AG09319 (cell line): ENCODE measurements at places on chromosomes 7 and 10.

- no peak for DNase-seq
Observed at GRCh38 chr10:47021850-47022249, 110.6 kb downstream of the PTPN20 start.

GRCh38 chr7:42493436-42494198 lies 256.6 kb upstream of the GLI3 start:
- DNase-seq: peak; percentile 62

DNA sequence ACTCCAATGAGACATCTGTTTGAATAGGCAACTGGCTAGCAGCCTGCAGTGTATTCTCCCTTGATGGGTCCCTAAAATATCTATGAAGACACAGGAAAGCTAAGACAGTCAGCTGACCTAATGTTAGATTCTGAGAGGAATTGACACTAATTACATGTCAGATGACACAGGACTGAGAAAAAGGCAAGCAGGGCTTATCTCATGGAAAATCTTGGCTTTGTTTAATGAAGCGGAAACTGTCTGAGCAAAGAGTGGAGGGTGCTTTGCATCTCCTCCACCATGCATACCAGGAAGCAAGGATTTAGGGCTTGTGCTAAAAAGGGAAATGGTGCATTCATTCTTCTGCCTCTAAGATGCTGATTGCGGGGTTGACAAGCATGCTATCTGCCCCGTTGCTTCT lies 135.5 kb upstream of the GLI3 start:
- no peak for DNase-seq

- DNase-seq: no peak
Observed at GRCh38 chr10:132322586-132323048, 9.4 kb upstream of the LRRC27 start.

DNA sequence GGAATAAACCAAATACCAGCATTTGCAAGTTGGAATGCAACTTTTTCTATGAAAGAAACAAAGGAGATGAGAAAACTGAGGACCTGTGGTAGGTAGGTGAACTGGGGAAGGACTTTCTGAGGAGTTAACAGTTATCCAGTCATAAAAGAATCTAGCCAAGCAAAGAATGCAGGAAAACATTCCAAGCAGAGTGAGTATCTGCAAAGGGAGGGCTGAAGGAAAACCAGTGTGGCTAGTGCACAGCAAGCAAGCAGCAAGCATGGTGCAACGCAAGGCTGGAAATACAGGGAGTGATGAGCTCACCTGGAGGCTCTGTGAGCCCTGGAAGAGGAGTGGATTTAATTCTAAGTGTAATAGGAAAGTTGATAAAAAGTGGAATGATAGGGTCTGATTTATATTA lies 44.0 kb downstream of the RTKN2 start:
- DNase-seq: no peak

DNA sequence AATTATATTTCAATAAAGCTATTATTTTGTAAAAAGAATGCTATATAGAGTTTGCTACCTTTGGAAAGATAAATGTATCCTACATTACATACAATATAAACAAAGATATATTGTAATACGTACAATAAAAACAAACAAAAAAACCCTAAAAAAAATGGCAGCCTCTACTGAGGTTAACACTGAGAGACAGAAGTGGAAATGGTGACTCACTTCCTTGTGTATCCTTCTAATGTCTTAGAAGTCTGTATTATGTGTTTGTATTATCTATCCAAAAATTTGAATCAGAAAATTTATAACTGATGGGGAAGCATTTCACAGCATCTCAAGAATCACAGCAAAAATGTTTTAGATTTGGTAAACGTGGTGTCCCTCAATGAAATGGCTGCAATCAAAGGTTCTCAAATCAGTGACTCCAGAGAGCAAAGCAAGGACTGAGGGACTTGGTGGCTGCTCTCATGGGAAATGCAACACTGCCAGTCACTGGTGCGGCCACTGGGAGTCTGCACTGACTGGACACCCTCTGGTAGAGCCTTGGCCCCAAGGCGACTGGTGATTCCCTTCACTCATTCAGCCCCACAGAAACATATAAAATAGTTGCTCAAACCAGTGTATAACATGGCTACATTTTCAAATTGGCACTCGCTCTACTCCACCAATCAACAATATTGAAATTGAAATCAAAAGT lies 53.8 kb downstream of the PANK1 start:
- DNase-seq: no peak

- DNase-seq: no peak
Observed at GRCh38 chr7:35315517-35315916, 61.6 kb upstream of the TBX20 start.

DNA sequence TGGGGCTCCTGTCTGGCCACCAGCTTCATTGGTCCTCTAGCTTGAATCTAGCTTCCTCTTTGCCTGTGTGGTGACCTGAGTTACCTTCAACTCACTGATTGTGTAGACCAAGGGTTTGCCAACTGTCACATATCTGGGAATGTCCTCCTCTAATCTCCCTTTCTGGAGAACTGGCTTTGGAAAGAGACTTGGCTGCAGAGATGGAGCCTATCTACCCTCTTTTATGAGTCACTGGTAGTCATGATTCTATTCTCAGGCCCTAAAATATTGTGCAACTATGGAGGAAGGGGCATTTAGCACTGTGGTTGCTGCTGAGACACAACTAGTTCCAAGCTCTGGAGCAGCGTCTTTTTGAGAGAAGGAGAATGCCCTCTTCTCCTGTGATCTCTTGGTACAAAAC lies 691.3 kb downstream of the KCNMA1 start:
- DNase-seq: no peak

- DNase-seq: no peak
Observed at GRCh38 chr10:61151059-61151458, 207.1 kb upstream of the RHOBTB1 start.

DNA sequence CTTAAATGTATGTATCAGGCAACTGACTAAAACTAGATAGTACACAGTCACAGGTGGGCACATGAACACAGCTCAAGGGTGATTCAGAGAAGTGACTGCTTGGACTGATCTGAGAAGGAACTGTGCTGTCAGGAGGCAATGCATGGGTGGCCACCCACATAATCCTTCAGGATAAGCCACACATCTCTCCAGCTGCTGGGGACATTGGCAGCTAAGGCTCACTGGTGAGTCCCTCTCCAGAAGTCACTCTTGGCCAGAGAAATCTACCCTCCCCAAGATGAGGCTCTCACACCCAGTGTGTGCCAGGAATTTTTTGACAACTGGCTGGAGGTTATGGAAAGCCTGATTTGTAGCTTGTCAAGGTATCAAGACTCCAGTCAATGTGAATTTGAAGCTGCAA lies 302.4 kb upstream of the NEBL start:
- no peak for DNase-seq

- DNase-seq: no peak
Observed at GRCh38 chr7:2195400-2196246, 37.1 kb downstream of the MAD1L1 start.

GRCh38 chr7:80830010-80830409 lies 88.8 kb downstream of the SEMA3C start:
- DNase-seq: no peak

GRCh38 chr7:135970682-135971365 lies 6.3 kb downstream of the MTPN start:
- DNase-seq: no peak
